ENCODE measurements at places on chromosomes 2 and 18.

GRCh38 chr2:85462322-85462721, 43.8 kb downstream of the SH2D6 start:
- DNase-seq, result no peak

DNA sequence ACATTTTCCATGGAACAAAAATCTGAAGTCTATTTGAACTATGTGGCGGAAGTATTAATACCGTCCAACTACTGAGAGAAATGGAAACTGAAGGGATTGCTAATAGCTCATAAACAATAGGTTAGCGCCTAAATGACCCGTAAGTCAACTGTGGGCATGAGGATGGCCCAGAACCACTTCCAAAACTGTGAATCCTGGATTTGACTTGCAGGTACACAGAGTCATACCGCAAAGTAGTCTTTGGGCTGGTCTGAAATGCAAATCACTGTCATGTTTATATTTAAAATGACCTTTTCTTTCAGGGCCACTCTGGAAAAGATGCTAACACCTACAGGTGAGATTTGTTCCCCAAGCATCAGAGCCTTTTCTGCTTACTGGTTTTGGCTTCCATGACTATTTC, 50.6 kb downstream of the STAT4 start:
- no peak for DNase-seq

GRCh38 chr2:237432484-237433092, 18.6 kb upstream of the COL6A3 start:
- no peak for DNase-seq

DNA sequence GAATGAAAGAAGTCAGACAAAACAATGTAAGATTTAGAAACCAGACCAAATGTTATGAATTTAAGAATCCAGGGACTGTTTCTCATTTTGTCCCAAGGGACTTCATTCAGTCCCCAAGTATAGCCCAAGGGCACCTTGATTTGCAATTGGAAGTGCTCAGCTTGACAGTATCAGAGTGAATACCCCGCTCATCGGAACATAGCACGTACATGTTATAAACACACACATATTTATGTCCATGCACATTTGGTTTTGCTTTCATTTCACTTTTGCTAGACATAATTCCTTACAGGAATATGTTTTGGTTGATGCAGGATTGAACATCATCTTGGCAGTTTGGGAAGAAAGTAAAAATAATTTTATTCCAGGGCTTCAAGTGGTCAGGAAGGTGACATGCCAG, 100.2 kb downstream of the PID1 start:
- no peak for DNase-seq

- DNase-seq, result no peak
Measured at GRCh38 chr18:36808681-36809080, 20.1 kb downstream of the TPGS2 start.

DNA sequence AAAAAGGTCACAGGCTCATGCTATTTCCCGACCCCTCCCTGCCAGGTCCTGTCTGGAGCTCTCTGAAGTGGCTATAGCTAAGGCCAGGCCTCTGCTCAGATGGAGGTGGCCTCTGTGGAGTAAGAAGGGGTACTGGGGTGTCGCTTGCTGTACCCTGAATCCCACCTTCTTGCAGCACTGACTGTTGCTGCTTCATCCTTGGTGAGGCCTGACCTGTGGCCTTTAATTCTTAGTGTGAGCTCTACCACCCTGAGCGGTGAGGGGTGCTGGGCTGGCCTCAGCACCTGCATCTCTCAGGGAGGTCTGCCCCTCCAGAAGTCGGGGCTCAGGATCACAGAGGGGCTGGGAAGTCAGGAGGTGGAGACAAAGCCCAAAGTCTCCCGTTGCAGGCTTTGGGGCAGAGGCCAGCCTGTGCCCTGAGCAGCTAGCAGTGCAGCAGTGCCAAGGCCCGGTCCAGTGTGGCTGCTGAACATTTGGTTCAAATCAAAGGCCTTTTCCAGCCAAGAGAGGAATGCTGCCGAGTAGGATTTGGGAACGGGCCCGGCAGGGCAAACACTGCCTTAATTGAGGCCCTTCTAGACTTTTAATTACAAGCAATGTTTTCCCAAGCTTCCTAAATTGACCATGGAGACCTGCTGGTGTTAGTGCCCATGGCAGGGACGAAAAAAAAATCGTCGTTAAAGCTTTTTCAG, 133.5 kb upstream of the HAAO start:
- DNase-seq, result no peak

- no peak for DNase-seq
Measured at GRCh38 chr2:24894750-24895149, 25.3 kb downstream of the ADCY3 start.

DNA sequence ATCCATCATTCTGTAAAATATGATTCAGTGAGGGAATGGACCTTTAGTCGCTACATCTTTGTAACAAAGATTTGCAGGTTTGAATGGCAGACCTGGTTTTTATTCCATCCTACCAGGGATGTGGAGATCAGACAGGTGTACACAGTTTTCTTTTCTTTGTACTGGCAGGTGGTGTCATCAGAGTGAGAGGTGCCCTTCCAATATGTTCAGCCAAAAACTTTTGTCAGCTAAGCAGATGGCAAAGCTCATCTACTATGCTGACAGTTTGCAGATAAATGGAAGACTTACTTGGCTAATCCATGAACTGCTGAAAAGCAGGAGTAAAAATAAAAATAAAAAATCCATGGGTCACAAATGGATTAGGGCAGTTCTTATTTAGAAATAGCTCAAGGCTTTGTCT, 185.5 kb upstream of the DOK6 start:
- DNase-seq, result no peak

DNA sequence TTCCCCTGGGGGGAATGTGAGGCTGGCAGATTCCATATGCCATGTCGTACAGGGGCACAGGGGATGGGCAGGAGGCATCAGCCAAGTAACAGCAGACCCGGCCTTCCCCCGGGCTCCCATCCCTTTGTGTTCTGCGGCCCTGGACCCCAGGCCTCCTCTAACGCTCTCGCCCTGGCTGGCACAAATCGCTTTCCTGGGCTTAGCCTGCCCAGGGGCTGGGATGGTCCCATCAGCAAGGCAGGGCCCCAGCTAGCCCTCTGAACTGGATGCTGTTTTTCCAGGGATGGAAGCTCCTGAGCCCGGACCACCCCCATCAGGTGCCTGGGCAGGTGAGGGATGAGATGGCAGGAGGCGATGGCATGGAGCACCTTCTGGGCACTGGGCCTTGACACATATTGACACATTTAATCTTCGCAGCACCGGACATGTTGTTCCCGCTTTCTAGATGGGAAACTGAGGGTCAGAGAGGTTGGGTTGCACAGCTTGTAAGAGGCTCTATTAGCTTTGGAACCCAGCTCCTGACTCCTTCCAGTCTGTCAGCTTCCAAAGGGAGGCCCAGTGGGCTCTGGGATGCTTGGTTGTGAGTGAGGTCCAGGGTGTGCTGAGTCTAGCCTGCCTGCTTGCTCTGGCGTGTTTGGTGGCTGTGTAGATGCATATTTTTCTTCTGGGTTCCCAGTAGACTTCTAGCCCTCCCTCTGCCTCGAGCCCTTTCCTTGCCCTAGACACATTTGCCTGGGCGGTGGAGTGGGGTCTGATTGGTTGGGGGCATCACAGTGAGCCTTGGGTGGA, 40.3 kb downstream of the GLI2 start:
- DNase-seq, result no peak

DNA sequence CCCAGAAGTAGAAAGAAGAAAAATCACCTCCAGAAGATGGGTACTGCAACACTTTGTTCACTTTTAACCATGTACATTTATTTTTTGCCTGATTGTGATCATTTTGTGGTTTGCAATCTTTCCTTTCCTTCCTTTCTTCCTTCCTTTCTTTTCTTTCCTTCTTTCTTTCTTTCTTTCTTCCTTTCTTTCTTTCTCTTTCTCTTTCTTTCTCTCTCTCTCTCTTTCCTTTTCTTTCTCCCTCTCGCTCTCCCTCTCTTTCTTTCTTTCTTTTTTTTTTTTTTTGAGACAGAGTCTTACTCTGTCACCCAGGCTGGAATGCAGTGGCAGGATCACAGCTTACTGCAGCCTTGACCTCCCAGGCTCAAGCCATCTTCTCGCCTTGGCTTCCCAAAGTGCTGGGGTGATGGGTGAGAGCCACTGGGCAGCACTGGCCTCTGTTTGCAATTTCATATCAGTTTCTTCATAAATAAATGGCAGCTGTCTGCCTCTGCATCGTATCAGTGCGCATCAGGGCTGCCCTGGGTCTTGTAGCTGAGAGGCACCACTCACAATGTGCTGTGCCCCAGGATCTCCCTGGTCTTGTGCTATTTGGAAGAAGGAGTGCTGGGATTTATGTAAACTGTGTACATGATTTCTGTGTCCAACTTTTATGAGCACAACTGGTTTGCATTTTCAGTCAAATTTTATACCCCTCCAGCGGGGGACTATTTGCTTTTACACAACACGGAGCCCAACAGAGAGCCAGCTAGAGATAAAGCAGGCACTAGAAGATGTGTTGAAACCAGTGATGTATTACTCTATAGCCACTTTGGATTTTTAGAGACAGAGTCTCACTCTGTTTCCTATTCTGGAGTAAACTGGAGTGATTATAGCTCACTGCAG, 6.9 kb upstream of the LIMS2 start:
- no peak for DNase-seq

DNA sequence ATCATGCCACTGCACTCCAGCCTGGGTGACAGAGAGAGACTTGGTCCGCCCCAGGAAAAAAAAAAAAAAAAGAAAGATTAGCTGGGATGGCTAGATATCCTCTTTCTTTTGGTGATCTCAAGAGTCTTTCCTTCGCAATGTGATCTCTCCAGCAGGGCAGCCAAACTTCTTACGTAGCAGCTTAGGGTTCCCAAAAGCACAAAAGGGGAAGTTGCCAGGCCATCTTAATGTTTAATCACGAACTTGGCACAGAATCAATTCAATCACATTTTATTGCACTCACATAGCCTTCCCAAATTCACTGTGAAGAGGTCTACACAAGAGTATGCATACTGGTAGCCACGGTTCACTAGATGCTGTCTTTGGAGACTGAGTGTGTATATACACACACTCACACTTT, 53.1 kb downstream of the VIL1 start:
- DNase-seq, result no peak

- DNase-seq, result no peak
Measured at GRCh38 chr18:3726238-3726951, 276.4 kb downstream of the TGIF1 start.

DNA sequence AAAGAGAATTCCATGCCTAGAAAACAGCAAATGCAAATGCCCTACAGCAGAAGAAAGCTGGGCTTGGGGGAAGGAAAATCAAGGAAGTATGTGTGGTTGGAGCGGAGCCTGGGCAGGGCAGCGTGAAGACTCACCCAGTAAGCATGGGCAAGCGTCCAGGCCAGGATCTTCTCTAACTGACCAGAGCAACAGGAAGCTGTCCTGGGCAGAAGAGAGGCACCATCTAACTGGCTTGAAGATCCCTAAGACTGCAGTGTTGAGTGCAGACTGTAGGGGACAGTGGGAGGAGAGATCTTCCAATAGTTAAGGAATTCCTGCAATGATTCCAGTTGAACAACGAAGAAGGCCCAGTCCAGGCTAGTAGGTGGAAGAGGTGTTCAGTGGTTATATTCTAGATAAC, 57.9 kb downstream of the NXPH2 start:
- DNase-seq, result no peak

- peak; percentile 15 for DNase-seq
Measured at GRCh38 chr18:74897971-74898657, 300.4 kb downstream of the ZNF407 start.

DNA sequence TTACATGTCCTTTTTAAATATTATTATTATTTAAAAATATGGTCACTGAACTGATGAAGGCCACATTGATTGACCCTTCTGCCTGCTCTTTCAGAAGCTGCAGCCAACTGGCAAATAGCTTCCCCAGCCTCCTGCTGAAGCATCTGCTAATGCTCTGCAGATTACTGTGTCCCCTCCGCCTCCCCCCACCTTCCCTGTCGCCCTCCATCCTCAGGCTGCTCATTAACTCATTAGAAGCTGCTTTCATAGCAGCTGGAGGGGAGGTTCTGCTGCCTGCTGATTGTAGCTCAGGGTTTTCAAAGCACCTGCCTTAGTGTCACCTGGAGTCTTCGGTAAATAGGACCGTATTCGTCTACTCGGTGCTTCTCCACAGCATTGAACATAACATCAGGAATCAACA, 24.8 kb upstream of the LMAN1 start:
- no peak for DNase-seq

DNA sequence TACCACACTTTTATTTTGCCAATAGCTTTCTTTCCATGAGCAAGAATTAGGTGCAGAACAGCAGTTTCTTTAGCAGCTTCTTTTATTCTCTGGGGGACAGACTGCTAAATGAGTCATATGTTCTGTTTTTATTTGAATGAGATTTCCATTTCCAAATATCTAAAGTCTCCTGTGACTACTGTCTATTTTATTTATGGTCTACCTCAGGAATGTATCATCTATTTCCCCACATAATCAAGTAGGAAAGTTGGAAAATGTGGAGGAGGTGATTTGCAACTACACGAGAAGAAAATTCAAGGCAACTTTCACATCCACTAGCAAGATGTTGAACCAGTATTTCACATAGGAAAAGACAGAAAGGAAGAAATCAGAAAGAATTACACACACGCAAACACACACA, 139.9 kb upstream of the MEX3C start:
- DNase-seq, result peak; percentile 66

GRCh38 chr2:230097424-230097823, 28.7 kb upstream of the SLC16A14 start:
- no peak for DNase-seq

- no peak for DNase-seq
Measured at GRCh38 chr2:183579686-183580085, 455.4 kb downstream of the NUP35 start.

Measured in astrocyte of the cerebellum (primary cell).